ENCODE measurements at places on chromosomes 2 and 18. TPM values are rescaled to one million over a fixed set of nuclear protein-coding genes. Genes with fewer than 3 reads are reported as not detected.

GGCX gene
- total RNA-seq: 43.0 TPM

RSAD2 gene
- total RNA-seq: 7.2 TPM

LGALSL gene
- 19.2 TPM for total RNA-seq

ING5 gene
- 36.8 TPM for total RNA-seq

KIAA2012 gene
- 0.18 TPM for total RNA-seq

KYNU gene
- 5.1 TPM for total RNA-seq

IL1R1 gene
- total RNA-seq: 18.5 TPM

AAMP gene
- 141 TPM for total RNA-seq

MYO5B gene
- total RNA-seq: 27.9 TPM

ERICH2 gene
- total RNA-seq: not detected

UGT1A3 gene
- total RNA-seq: not detected

MEIS1 gene
- total RNA-seq: 201 TPM

CERKL gene
- 4.5 TPM for total RNA-seq

SERPINB7 gene
- total RNA-seq: 0.29 TPM

SH3RF3 gene
- 6.9 TPM for total RNA-seq

SERPINB3 gene
- total RNA-seq: not detected

ABHD1 gene
- 0.47 TPM for total RNA-seq

SKA1 gene
- 3.3 TPM for total RNA-seq

LRRC30 gene
- 6.4 TPM for total RNA-seq

MAPK4 gene
- total RNA-seq: 5.1 TPM

NT5DC4 gene
- total RNA-seq: not detected

ALKAL2 gene
- 2.7 TPM for total RNA-seq

OSR1 gene
- total RNA-seq: 7.8 TPM
